ENCODE measurements at places on chromosomes 13 and 19. TPM values are rescaled to one million over a fixed set of nuclear protein-coding genes. Genes with fewer than 3 reads are reported as not detected.

FOSB gene
- 79.7 TPM for polyA plus RNA-seq

DHDH gene
- not detected for polyA plus RNA-seq

PPP1R15A gene
- polyA plus RNA-seq, result 155 TPM

VSTM2B gene
- not detected for polyA plus RNA-seq

DNA sequence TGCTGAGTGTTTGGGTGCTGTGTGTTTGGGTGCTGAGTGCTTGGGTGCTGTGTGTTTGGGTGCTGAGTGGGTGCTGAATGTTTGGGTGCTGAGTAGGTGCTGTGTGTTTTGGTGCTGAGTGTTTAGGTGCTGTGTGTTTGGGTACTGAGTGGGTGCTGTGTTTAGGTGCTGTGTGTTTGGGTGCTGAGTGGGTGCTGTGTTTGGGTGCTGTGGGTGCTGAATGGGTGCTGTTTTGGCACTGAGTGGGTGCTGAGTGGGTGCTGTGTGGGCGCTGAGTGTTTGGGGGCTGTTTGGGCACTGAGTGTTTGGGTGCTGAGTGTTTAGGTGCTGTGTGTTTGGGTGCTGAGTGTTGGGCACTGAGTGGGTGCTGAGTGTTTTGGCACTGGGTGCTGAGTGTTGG is 48.5 kb upstream of the F7 start:
- no peaks in the 10 kb centered on the region for H3K27me3 ChIP-seq
- H3K4me1 ChIP-seq, result no peaks in the 10 kb centered on the region
- no peak overlapping the region for H3K4me3 ChIP-seq
- H3K27ac ChIP-seq, result no peak overlapping the region

GRCh38 chr19:4705413-4706131 is 18.1 kb downstream of the DPP9 start:
- DNase-seq, result no peak
- H3K4me1 ChIP-seq, result peaks cover 6% of the 10 kb centered on the region
- H3K27ac ChIP-seq, result no peak overlapping the region
- no peaks in the 10 kb centered on the region for H3K27me3 ChIP-seq
- no peak overlapping the region for H3K4me3 ChIP-seq
- peaks cover 5% of the 10 kb centered on the region for H3K36me3 ChIP-seq

GRCh38 chr13:36357692-36358091 is 11.5 kb upstream of the SPART start:
- H3K4me1 ChIP-seq, result no peaks in the 10 kb centered on the region
- H3K36me3 ChIP-seq, result no peaks in the 10 kb centered on the region
- H3K4me3 ChIP-seq, result no peak overlapping the region
- no peak overlapping the region for H3K27ac ChIP-seq
- no peak for DNase-seq

GRCh38 chr19:7744871-7745650 is 2.3 kb downstream of the CD209 start:
- H3K27ac ChIP-seq, result no peak overlapping the region
- H3K36me3 ChIP-seq, result no peaks in the 10 kb centered on the region
- H3K4me3 ChIP-seq, result no peak overlapping the region
- peaks cover 21% of the 10 kb centered on the region for H3K27me3 ChIP-seq

DNA sequence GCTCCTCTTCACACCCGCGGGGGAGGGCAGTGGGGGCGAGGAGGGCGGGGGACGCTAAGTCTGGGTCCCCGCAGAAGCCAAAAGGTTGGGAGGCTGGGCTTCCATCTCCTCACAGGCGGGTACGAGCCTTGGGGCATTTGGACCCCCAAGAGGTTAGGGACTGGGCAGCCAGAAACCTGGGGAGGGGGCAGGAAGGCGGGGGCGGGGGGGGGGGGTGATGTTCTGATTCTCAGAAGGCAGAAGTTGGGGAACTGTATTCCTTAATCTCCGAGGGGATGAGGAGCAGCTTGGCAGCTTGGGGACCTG is 5.1 kb downstream of the BCL3 start:
- H3K27ac ChIP-seq, result peak overlapping the region; percentile 99
- no peaks in the 10 kb centered on the region for H3K36me3 ChIP-seq
- peaks cover 62% of the 10 kb centered on the region for H3K4me1 ChIP-seq
- no peaks in the 10 kb centered on the region for H3K27me3 ChIP-seq
- no peak for DNase-seq

DNA sequence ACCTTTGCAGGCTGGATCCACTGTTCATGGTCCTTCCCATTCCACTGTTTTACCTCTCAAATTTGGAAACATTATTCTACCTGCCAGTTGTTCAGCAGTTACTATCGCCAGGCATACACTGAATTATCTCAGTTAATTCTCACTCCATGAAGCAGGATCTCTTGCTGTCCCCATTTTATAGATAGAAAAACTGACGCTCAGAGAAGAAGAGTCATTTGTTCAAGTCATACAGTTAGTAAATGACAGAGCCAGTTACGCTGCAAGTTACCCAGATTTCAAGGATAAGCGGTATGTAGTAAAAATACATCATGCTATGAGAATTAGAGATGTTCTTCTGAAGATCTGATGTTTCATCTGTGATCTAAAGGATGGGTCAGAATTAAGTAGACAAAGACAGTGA is 40.2 kb upstream of the IGSF23 start:
- peaks cover 14% of the 10 kb centered on the region for H3K27me3 ChIP-seq
- no peaks in the 10 kb centered on the region for H3K36me3 ChIP-seq
- no peak for DNase-seq
- no peak overlapping the region for H3K27ac ChIP-seq

DNA sequence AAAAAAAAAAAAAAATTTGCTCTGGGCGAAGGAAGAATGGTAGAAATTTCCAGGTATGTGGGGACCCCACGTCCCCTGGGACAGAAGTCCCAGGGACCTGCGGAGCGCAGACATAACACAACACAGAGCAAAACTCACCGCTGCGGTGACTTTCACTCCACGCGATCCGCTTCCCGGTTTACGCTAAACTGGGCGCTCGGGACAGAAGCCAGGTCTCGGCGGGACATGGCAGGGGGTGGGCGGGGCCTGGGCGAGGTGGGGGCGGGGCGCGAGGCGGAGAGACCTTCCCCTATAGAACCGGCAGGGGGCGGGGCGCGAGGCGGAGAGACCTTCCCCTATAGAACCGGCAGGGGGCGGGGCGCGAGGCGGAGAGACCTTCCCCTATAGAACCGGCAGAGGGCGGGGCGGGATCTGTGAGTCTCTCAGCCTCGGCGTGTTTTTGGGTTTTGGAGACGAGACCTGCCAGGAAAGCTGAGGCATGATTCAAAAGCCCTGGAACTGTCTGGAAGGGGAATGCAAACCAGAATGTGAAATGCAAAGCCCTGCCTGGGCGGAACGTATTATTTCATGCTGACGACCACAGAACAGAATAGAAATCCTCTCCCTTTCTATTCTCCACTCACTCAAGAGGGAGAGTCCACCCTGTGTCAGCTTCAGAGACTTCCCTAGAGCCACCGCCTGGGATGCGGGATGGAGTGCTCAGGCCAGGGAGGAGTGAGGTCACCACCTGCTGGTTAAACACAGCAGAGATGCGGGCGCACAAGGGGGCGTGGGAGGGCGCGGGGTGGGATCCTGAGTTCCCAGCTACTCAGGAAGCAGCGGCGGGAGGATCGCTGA is 20.2 kb upstream of the ERVV-1 start:
- no peaks in the 10 kb centered on the region for H3K27me3 ChIP-seq
- H3K4me3 ChIP-seq, result peak overlapping the region; percentile 92
- peak; percentile 74 for DNase-seq
- H3K4me1 ChIP-seq, result peaks cover 6% of the 10 kb centered on the region
- peak overlapping the region; percentile 42 for H3K27ac ChIP-seq

GRCh38 chr19:8483165-8483564 is 19.3 kb downstream of the PRAM1 start:
- H3K27me3 ChIP-seq, result no peaks in the 10 kb centered on the region
- DNase-seq, result no peak
- H3K36me3 ChIP-seq, result peaks cover 17% of the 10 kb centered on the region
- H3K4me1 ChIP-seq, result peaks cover 29% of the 10 kb centered on the region
- no peak overlapping the region for H3K27ac ChIP-seq

- peaks cover 5% of the 10 kb centered on the region for H3K27me3 ChIP-seq
- no peak overlapping the region for H3K27ac ChIP-seq
- DNase-seq, result no peak
- no peaks in the 10 kb centered on the region for H3K36me3 ChIP-seq
- H3K4me3 ChIP-seq, result no peak overlapping the region
Measured at GRCh38 chr13:31722673-31723072, 16.7 kb upstream of the RXFP2 start.
